ENCODE measurements at places on chromosomes 4 and X.

DNA sequence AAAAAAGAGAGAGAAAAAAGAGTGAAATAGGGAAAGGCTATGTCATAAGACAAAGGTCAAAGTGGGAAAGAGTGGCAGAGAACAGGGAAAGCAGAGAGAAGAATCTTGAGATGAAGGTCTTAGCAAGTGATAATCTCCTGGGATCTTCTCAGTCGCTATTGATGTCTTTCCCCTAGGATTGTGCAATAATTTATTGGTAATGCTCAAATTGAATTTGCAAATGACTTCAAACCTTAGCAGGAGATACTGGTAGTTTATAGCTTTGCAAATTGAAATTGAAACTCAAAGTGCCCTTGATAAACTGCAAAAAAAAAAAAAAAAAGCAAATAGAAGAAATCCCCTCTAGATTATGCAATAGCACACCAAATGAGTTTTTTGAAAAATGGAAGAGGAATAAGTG is 45.7 kb upstream of the MID1 start:
- no peak for DNase-seq

GRCh38 chrX:123976706-123977316 is 15.3 kb downstream of the STAG2 start:
- DNase-seq: peak; percentile 22

DNA sequence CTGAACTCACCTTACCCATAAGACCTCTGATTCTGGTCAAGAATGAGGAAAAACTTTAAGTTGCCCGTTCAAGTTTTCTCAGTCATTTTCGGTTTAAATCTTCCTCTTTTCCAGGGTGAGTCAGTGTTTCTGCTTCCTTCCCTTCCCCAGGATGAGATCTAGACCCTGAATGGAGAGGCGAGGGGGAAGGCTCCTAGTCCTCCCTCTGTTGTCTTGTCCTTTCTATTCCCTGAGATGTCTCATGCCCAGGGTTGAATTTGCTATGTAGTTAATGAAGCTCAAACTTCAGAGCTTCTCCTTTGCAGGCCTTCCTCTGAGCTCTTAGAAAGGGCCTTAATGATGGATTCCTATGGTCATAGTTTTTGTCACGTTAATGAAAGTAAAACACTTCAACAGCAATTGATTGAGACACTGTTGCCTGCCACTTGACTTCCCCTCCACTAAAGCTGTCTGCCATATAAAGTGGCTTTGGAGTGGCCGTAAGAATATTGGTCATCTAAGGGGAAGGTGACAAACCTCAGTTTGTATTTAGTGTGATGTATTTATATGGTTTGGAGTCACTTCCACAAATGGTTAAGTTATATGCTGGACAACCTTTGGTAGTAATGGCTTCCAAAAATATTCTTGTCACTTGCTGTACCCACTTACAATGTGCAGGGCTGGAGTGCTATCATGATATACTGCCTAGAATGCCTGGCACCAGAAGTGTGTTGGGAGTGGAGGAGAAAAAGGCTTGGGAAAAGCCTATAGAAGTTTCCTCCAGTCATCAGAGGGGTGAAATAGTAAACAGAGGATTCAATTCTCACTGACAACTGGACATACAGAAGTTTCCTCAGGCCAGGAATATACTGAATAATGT is 24.3 kb upstream of the GPRIN3 start:
- DNase-seq: no peak

DNA sequence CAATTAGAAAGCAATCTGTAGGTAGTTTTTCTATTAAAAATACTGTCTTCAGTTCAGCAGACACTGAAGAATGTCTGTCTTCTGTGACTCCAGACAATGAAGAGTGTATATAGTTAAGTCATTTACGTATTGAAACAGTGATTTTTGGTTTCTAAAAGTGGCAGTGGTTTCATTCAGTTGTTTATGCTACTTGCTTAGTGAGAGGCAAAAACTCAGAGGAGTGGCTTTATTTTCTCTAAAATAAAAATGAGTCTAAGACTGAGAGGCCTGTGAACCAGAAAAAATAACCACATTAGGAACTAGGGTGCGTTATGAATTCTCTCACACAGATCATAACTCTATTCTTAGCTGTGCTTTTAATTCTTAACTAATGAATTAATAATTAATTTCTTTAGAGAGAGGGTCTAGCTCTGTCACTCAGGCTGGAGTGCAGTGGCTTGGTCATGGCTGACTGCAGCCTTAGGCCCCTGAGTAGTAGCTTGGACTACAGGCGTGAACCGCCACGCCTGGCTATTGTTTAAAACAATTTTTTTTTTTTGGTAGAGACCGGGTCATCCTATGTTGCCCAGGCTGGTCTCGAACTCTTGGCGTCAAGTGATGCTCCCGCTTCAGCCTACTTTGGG is 31.4 kb downstream of the FREM3 start:
- DNase-seq: no peak

DNA sequence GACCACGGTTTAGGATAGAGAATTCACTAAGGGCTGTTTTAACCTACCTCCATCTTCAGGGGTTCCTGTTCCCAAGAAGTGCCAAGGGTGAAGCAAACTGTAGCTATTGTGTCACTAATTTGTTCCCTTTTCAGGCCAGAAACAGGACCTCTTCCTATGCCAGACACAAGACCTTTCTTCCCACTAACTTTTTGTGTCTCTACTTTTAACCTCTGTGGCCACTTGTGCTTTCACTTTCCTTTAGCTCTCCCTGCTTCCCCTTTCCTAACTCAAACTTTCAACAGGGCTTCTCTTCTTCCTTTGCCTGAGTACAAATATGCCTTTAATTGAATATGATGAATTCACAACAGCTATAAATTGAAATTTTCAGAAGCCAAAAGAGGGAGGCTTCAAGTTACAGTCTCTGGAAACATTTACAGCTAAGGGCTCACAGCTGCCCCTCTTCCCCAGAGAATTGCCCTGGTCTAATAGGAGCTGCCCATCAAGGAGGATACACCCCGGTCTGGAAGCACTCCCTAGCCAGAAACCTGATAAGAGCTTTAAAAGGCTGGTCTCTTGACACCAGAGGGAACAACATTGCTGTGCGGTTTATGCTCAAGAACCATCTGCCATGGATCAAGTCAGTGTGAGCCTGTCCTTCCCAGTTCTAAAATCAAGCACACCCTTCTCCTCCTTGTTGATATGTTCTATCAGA is 61.7 kb upstream of the PLS3 start:
- peak; percentile 79 for DNase-seq

DNA sequence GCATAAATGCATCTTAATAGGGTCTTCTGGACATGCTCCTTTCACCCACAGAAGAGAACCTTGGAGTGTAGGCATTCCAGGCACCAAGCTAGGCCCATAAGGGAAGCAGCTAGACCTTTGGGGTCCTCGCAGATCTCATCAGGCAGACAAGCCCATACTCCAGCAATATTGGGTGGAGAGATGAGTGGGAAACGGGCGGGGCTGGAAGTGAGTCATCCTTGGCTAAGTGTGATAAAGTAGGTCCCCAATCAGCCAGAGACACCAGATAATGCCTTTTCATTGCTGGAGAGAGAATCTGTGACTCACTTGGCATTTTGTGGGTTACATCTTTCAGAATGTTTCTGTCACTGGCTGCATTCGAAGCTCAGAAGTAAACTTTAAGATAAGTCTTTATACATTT is 133.3 kb upstream of the MBNL3 start:
- DNase-seq: no peak

GRCh38 chr4:100869276-100869675 is 351.5 kb upstream of the EMCN start:
- no peak for DNase-seq

DNA sequence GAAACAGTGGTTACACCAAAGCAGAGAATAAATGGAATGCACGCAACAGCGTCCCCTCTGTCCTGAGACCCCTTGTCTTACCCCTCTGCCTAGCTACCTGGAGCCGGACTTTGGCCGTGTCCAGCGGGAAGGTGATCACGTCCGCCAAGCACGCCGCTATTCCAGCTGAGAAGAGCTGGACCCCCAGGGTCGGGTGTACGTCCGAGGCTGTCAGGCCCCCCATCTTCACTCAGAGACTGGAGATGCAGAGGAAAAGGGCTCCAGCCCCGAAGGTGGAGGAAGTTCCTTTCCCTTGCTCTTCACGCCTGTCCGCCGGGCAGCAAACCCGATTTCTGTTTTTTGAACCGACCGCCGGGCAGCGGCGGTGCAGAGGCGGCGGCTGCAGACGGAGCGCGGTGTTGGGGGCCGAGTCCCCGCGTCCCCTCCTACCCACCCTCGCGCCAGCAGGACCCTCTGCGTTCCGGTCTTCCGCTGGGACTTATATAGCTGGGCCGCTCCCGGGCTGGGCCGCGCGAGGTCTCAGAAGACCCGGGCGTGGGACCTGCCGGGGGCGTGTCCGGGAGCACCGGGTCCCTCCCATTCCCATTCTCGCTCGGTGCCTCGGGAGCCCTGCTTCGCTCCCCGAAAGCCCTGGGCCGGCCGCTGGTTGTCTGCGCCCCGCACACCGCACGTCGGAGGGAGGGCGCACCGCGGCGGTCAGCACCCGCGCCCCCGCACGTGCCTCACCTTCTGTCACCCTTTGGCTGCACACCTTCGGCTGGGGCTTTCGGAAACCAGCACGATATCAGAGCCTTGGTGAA is at the start of gene UCP1:
Gene UCP1 (minus strand): TSS at position 455 of the 800 bp plus-strand sequence. CDS start 232 bp downstream, at position 223.
- DNase-seq: no peak

DNA sequence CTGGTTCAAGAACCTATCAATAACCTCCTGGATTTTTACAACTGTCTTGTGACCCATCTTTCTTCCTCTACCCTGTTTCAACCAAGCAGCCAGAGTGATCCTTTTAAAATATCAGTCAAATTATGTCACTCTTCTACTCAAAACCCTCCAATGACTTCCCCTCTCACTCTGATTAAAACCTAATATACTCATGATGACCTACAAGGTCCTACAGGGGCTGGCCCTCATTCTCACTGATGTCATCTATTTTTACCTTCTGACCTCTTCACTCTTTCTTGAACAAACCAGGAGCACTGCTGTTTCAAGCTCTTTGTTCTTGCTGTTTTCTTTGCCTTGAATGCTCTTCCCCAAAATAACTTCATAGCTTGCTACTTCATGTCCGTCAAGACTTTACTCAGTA is 48.5 kb downstream of the ARHGEF38 start:
- DNase-seq: no peak

GRCh38 chrX:42772874-42773273 is 5.1 kb downstream of the PPP1R2C start:
- no peak for DNase-seq
